ENCODE measurements at places on chromosomes 11 and 22.

DNA sequence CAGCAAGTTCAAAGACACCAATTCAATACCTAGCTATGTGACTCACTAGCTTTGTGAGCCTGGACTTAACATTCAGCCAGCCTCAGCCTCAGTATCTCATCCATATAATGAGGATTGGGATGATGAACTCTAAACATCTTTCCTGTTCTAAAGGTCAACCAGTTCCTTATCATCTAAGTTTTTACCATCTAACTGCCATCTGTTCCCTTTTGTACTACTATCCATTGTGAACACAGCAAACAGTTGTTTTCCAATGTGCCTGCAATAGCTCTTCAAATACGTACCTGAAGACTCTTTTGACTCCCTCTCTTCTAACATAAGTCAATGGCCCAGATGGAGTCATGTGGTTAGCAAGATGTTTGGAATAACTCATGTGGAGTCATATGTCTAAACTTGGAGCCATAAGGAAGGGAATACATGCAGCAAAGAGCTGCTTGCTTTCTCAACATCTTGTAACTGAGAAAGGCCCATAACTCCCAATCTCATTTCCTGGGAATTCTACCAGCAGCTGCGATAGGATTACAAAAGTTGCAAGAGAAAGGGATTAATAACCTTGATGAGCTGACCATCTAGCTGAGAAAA is 19.4 kb downstream of the SYTL2 start:
- DNase-seq: no peak

DNA sequence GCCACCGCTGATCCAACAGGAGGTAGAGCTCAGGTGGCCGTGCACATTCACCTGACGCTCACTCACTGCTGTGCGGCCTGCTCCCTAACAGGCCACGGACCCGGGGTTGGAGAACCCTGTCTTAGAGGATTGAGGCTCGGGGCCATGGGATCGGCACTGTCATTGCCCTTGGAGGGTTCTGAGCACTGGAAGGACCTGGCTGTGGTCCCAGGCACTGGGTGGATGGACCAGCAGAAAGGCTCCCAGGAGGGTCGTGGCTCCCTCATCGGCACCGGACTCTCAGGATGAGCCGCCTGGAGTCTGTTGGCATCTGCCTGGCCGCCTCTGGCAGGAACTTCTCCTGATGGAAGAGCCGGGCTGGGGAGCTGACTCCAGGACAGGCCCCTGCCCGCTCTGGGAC is 6.5 kb downstream of the KCNQ1 start:
- DNase-seq: no peak

DNA sequence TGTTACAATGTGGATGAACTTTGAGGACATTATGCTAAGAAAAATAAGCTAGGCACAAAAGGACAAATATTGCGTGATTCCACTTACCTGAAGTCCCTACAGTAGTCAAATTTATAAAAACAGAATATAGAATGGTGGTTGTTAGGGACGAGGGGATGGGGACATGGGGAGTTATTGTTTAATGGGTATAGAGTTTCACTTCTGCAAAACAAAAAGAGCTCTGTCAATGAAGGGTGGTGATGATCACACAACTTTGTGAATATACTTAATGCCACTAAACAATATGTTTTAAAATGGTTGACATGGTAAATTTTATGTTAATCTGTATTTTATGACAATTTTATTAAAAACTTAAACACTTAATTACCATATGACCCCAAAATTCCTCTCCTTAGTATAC is 26.1 kb downstream of the INTS4 start:
- no peak for DNase-seq

GRCh38 chr22:49278340-49278739 is 549.3 kb downstream of the BRD1 start:
- no peak for DNase-seq

DNA sequence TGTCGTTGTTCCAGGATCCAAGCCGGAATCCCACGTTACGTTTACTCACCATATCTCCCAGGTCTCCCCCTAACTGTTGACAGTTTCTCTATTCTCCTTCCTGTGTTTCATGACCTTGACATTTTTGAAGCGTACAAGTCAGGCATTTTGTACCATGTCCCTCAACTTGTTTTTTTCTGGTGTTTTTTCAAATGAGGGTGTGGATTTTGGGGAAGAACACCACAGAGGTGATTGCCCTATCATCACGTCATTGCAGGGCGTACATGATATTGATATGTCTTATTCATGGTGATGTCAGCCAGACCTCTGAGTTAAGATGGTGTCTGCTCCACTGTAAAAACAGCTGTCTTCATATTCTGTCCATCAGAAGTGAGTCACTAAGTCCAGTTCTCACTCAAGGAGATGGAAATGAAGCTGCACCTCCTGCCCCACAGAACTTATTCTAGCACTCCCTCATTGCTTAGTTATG is 28.3 kb upstream of the SOX10 start:
- DNase-seq: no peak

- no peak for DNase-seq
Observed at GRCh38 chr22:47811971-47812370, 1049.5 kb downstream of the TBC1D22A start.

- DNase-seq: no peak
Observed at GRCh38 chr11:82831364-82831763, 68.9 kb downstream of the PRCP start.

- DNase-seq: no peak
Observed at GRCh38 chr11:70582886-70583641, 184.7 kb downstream of the CTTN start.

DNA sequence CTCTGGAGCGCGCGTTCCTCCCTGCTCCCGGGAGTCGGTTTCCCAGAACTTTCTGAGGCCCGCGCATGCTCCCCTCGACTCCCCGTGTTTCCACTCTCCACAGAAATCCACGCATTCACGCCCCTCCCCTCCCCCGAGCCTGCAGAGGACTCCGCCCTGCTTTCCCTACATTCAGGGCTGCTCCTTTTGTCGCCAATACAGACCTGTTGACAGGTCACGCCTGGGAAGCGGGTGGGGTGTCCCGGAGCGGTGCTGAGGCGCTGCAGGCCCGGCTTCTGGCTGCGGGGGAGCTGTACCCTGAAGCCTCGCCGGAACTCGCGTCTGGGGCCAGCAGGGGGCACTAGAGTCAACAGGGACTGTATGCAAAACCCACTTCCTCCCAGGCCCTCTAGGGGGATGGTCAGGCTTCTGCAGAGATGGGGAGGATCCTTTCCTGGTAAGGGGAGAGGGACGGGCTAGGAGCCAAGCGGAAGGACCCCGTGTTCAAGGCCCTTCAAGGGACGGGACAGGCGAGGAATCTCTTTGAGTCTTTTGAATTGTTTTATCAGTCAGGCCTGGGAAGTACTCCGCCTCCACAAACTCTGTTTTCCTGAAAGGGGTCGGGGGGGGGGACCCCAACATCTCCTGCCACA is at the start of gene PRAME:
Gene PRAME (minus strand): TSS at position 294 of the 632 bp plus-strand sequence. CDS start 2,433 bp downstream, outside the sequence.
- peak; percentile 59 for DNase-seq

- no peak for DNase-seq
Observed at GRCh38 chr11:2794968-2795322, 90.6 kb downstream of the CDKN1C start.

DNA sequence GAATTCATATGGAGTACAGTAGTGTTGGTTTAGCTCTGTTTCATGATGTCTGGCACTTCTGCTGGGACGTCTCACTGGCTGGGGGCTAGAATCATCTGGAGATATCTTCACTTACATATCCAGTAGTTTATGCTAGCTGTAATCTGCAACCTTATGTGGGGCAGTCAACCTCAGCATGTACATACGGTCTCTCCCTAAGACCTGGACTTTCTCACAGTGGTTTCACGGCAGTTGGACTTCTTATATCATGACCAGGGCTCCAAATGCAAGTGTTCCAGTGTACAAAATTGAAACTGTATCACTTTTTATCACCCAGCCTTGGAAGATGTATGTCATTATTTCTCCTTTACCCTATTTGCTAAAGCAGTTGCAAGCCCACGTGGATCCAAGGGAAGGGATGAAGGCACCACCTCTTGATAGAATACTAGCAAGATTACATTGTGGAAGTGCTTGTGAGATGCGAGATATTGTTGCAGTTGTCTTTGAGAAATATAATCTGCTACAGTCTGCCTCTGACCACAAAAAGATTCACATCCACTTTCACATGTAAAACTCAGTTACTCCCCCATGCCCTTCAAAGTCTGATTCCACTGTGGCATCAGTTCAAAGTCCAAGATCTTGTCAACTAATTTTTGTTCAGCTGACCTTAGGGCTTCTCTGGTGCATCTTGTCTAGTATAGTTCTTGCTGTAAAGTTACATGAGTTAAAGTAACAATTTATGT is 316.6 kb upstream of the NCAM1 start:
- DNase-seq: no peak

DNA sequence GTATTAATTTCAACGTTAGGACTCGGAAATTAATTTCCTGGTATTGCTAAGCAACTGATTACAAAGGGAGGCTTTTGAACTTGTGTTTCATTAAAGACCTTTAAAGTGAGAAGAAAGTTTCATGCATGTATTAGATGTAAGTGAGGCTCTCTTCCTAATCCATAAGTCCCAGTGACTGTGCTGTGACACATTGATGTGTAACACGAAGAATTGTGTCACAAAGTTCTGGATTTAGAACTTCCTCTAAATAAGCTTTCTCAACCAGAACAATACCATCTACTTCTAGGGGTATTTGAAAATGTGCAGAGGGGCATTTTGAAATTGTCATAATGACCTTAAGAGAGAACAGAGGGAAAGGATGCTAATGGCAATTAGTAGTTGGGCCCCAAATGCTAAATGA is 14.4 kb downstream of the DCUN1D5 start:
- no peak for DNase-seq

DNA sequence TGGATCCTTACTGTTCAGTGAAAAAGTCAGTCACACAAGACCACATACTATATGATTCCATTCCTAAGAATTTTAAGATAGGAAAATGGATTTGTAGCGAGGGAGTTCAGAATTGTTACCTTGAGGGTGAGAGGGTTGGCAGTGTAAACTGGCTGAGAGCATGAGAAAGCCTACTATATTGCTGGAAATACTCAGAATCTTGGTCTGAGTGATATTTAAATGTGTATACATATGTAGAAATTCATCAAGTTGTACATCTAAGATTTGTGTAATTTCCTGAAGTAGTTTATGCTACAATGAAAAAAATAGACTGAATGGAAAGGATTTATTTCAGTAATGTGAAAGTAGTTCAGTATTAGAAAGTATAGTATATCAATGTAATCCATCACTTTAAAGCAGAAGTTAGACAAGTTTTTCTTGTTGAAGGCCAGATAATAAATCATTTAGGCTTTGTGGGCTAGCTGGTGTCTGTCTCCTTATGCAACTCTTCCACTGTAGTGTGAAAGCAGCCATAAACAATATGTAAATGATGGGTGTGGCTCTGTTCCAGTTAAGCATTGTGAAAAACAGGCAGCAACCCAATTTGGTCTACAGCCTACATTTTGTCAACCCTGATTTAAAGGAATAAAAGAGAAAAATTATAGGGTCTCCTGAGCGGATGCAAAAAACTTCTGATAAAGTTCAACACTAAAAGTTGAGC is 127.2 kb upstream of the THY1 start:
- DNase-seq: no peak

- no peak for DNase-seq
Observed at GRCh38 chr11:128246810-128247594, 340.4 kb downstream of the ETS1 start.

DNA sequence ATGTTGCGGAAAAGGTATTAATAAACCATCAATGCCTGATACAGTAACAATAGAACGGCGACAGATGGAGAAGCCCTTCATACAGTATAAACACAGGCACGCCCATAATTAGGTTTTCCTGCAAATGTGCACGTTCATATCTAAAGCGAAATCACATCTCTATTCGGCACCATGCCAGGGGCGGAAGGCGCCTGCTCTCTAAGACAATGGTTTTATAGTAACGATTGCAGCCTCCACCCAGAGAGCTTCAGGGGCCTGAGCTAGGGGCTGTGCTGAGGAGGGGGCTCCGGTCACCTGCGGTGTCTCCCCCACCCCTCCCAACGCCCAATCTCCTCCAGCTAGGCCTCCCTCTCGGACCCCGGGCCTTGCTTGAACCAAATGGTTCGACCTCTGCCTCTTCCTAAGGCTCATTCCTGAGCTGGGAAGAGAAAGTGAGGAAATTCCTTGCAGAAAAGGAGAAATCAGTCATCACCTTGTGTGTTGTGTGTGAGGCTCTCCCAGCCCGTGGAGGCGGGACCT is 9.6 kb downstream of the KRTAP5-5 start:
- DNase-seq: no peak

DNA sequence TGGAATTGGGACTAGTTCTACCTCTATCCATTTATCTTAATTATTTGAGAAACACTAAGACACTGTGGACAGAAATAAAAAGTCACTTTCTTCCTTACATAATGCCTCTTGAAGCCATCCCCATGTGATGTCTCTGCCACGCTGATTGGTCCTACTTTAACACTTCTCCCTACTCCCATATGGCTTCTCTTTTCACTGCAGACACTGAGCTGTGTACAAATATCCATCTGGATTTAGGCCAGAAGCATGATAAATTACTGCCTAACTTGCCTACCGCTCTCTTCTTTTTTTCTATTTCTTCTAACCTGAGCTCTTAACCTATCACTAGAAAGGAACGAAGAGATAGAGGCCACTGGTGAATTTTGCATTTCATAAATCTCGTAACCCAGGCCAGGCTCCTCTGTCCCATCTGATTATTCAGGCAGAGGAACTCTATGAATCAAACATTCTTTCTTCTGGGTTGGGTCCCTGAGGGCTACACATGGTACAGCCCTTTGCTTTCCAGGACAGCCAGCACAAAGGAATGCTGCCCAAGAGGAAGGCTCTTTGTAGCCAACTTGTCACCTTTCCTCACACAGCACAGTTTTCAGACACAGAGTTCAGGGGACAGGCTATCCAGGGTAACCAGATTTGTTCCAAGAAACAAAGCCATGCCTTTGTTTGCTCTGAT is 878.5 kb upstream of the LRRC4C start:
- no peak for DNase-seq

GRCh38 chr11:131904756-131905155 is 534.3 kb downstream of the NTM start:
- DNase-seq: no peak

DNA sequence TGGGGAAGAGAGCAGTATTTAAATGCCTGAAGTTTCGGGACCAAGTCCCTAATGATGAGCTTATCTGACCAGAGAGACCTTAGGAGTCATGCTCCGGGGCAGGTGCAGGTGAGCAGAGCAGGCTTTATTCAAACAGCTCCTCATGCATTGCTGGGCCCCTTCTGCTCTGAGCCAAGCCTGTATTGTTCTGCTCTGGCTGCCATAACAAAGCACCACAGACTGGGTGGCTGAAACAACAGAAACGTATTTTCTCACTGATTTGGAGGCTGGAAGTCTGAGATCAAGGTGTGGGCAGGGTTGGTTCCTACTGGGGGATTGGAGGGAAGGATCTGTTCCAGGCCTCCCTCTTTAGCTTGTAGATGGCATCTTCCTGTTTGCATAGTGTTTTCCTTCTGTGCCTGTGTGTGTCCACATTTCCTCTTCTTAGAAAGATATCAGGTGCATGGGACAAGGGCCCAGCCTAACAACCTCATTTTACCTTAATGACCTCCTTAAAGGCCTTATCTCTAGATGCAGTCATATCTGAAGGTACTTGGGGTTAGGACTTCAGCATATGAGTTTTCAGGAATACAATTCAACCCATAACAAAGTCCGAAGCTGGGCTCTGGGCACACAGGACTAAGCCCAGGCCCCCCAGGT is 97.1 kb upstream of the PARVA start:
- DNase-seq: no peak
